ENCODE measurements at places on chromosomes 5 and 9.

GRCh38 chr9:131048820-131049219 lies 39.8 kb downstream of the LAMC3 start:
- DNase-seq, result no peak

- DNase-seq, result no peak
Observed at GRCh38 chr5:97923997-97924396, 741.0 kb upstream of the RIOK2 start.

DNA sequence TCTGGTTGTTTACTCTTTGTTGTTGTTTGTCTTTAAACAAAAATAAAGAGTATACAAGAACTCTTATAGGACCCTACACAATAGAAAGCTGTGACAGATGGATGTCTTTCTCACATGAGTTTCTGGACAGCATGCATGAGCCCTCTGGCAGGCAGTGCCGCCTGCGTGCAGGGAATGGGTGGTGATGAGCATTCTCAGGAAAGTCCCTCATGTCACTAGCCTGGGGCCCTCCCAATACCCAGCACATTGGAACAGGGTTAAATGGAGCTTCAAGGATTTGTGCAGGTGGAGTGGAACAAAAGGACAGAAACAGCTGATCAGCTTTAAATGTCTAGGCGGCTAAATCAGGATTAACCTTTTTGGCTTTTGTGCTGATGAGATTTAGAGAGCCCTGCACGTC lies 181.0 kb upstream of the CD180 start:
- no peak for DNase-seq

DNA sequence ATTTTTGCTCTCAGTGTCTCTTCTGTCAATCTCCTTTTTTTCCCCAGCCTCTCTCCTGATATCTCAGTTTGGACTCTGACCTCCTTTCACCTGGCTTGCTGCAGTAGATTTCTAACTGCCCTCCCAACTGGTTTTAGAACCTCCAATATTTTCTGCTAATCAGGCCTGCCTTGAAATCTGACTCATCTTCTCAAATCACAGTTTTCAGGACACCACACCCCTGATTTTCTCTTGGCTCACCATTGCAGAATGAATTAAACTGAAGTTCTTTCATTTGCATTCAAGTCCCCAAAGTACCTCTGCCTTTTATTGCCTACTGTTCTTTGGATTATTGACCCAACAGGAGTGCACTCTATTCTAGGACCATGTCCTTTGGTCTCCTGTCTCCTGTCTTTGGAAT lies 310.4 kb upstream of the TRPC7 start:
- no peak for DNase-seq

DNA sequence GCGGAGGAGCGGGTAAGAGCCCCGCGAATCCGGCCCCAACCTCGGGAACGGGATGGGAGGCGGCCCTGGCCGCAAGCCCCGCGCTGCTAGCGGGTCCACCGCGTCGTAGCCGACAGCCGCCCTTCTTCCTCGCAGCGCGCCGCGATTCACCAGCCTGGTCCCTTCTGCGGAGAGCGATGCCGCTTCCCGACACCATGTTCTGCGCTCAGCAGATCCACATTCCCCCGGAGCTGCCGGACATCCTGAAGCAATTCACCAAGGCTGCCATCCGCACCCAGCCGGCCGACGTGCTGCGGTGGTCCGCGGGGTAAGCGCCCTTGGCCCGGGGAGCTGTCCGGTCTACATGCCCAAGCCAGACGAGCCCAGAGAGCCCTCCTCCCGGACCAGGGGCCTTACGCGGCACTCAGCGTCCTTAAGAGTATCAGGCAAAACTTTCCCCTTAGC lies 335 bp downstream of the ROPN1L start:
- DNase-seq, result no peak

DNA sequence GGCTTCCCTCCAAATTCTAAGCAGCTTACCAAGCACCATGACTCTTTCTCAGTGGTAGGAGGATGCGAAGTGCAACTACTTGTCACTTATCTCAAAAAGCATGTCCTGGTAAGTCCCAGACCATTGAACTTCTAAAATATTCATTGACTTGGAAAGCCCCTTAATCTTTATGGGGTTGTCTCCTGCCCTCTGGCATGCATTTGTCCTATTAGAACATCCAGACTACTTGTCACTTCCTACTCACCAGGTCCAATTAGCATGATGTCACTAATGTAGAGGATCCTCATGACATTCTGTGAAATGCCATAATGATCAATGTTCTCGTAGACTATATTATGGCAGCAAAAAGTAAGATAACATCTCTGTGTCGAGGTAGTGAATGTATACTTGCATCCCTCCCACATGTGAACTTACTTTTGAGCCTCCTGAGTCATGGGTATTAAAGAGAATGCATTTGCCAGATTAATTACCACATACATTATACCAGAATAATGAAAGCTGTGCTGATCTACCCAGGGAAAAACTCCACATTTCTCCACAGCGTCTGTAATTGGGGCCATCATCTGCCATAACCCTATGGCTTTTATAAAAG lies 63.5 kb upstream of the RAD23B start:
- no peak for DNase-seq

GRCh38 chr5:53302529-53302928 lies 177.9 kb upstream of the FST start:
- no peak for DNase-seq

GRCh38 chr5:15446552-15446951 lies 53.4 kb upstream of the FBXL7 start:
- DNase-seq, result no peak

GRCh38 chr9:82021198-82021597 lies 32.6 kb downstream of the SPATA31D1 start:
- no peak for DNase-seq

DNA sequence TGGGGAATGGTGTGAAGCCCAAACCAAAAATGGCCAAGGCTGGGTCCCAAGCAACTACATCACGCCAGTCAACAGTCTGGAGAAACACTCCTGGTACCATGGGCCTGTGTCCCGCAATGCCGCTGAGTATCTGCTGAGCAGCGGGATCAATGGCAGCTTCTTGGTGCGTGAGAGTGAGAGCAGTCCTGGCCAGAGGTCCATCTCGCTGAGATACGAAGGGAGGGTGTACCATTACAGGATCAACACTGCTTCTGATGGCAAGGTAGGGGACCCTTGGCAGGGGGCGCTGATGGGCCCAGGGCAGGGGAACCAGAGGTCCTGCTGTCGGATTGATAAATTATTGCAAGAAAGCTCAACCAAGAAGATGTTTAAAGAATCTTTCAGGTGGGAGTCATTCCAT lies 19.8 kb downstream of the ABL1 start:
- DNase-seq, result no peak

DNA sequence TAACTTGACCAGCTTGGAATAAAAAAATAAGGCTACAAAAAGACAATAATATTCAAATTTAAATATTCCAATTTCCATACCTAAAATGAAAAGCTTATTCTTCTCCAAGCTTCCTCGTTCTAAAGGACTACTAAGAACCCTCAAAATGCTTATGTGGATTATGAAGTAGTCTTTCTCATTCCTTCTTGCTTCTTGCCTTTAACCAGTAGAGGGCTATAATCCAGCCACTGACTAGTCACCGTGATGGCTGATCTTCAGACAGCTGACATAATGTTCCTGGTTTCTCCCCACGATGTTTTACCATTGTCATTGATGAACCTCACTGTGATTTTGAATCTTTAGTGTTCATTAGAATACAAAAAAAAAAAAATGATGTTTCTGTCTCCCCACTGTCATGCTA lies 515.3 kb downstream of the TLE1 start:
- DNase-seq, result no peak

DNA sequence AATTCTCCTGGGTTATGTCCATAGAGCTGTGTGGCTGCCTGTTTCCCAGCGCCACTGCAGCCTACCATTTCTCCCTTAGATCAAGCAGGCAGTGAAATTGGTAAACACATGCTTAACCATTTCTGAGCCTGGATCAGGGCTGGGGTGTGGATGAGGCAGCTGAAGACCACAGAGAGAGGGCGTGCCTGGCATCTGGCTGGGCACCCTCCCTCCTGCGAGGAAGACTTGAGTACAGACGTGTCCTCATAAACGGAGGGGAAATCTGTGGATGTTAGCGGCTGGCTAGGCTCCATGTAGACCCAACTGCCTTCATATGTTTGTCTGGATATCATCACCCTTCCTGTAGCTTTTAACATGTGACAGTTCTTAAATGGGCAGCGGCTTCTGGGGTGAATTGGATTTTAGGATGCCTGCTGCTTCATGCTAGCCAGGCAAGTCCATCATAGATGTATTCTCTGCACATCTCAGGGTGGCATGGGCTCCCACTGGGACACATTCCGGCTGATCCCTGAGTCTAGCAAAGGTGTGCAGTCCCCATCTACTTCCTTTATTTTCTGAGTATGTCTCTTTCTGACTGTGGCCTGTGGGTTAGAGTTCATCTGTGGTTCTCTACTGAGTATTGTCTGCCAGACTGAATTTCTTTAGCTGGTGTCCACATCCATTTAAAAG lies 11.0 kb downstream of the RGS3 start:
- DNase-seq, result no peak

DNA sequence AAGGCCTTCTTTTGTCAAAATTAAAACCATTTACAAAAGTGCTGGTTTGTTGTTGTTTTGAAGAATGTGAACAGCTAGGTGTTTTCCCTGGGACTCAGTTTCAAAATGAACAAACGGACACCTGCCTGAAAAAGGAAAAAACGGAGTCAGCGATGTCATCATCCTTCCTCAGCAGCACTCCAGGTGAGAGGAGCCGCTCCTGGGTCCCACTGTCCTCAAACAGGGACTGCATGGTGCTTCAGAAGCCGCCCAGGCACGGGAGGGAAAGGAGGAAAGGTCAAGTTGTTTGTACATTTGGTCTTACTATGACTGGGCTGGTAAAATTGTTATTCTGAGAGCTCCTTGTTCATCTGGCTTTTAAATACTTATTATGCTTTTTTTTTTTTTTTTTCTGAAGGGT lies 69.0 kb upstream of the ZSWIM6 start:
- DNase-seq, result no peak

DNA sequence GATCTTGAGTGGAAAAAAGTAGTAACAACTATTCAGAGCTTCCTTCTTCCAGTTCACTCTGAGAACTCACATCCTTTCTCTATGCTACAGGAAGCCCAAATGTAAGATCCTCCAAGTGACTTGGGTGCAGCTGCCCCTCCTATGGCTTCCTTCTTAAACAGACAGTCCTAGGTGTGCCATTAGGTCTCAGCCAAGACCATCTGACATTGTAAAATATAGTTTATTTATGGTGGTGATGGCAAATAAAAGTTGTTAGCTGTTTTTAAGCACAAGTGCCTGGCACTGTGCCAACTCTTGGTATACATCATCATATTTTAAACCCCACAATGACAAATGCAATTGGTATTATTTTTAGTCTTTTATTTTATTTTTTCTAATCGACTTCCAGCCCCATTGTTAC lies 58.1 kb downstream of the TMEM252 start:
- no peak for DNase-seq

GRCh38 chr5:180649297-180650039 lies at the start of gene FLT4:
FLT4 (minus strand) TSS chr5:180649600; CDS start chr5:180649545, 55 bp downstream.
- no peak for DNase-seq

DNA sequence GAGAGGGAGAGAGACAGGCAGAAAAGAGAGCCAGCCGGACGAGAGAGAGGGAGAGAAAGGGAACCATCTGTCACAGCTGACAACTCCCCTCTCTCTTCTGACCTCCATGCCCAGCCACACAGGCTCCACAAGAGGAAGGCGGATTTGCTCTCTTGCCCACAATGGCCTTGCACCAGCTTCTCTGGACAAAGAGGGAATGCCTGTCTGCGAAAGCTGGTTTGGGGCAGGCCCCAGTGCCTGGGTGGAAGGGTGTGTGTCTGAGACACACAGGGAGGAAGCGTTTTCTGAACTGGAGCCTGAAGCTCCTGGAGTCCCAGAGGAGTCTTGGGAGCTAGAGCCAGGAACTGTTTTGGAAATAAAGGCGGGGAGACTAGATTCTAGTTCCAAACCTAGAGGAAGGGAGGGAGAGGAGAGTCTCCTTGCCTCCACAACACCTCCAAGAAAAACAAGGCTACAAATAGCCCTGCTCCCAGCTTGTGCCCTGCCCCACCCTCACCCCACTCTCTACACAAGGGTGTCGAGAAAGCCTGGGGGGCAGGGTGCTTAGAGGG lies 12.5 kb downstream of the C1QTNF2 start:
- no peak for DNase-seq

GRCh38 chr9:98217255-98217654 lies 24.8 kb upstream of the CORO2A start:
- DNase-seq, result no peak

GRCh38 chr9:13076616-13077015 lies 202.9 kb downstream of the MPDZ start:
- no peak for DNase-seq

- no peak for DNase-seq
Observed at GRCh38 chr9:129414993-129415941, 205.6 kb downstream of the C9orf50 start.

GRCh38 chr5:111074244-111074643 lies 2.7 kb downstream of the TSLP start:
- no peak for DNase-seq

DNA sequence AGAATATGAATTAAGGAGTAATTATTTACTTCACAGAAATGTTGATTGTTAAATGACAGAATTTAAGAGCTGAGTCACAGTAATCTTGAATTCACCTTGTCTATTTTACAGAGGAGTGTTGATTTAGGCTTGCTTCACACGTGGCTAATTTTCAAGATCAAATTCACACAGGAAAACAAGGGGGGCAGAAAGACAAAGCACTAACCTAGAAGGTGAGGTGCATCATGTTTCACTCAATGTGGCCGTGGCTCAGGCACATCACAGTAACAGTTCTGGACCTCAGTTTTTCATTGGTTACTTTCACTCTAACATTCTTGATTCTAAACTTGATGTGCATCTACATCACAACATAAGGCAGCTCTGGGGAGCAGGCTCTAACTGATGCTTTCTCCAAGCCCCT lies 69.6 kb upstream of the GNAQ start:
- no peak for DNase-seq

- DNase-seq, result no peak
Observed at GRCh38 chr9:107630156-107630555, 140.6 kb upstream of the KLF4 start.

DNA sequence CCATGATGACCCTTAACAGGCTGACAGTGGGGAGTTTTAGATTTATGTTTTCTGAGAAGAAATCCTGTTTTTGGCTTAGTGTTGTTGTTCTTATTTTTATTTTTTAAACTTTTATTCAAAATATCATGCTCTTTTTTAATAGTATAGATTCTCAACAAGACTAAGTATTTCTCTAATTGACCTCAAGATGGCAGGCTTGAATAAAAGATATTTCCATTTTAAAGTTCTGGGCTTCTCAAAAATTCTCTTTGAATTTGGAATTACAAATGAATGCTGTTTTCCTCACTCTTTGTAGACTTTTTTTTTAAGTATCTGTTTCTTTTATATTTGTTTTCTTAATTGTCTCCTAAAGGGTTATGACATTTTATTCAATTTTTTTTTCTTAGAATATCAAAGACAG lies 50.0 kb upstream of the SH3GL2 start:
- DNase-seq, result no peak
